ENCODE measurements at places on chromosomes 6 and 20.

DNA sequence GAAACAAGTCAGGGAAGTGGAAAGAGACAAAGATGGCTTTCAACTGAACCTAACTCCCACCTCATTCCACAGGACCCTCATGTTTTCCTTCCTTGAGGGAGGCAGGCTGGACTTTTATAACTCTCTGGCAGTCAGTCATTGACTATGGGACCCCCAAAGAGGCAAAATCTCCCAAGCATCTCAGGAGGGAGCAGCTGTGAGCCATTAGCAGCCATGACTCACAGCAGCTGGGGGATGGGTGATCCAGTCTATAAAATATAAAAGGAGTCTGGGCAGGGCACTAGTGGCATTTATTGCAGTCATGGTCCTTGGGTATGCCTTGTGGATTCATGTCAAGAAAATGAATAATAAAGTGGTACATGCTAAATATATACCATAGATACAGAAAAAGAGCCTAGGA lies 387.0 kb upstream of the CHD6 start:
- no peak for DNase-seq

DNA sequence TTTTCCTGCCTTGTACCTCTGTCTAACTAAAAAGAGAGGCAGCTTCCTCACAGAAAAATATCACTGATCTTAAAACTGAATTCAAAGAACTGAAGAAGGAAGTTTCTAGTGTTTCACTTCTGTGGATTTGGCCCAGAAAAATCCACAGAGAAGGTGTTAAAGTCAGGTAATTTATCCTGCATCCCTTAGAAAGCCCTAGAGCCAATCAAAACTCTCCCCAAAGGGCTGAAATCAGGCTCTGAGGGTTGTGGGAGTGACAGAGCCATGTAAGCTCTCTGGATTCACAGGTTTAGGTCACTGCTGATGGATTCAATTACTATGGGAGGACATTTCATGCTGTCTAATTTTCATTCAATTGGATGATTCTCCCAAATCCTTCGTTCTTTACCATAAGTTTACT lies 152.3 kb downstream of the OR2B2 start:
- no peak for DNase-seq

DNA sequence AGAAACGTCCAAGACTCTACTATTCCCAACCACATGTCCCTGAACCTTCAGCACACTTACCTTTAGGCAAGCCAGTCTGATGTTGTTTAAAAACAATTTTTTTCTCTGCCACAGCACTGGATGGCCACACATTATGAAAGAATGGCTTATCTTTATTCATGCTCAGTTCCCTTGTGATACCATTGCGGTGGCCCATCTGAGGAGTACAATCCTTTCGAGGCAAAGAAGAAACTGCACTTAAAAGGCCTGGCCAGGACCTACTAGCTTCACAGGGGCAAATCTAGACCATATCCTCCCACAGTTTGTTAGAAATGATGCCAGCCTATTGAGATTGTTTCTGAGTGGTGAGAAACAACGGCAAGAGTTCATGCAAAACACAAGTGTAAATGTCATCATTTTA lies 88.4 kb upstream of the PLEKHG1 start:
- no peak for DNase-seq

DNA sequence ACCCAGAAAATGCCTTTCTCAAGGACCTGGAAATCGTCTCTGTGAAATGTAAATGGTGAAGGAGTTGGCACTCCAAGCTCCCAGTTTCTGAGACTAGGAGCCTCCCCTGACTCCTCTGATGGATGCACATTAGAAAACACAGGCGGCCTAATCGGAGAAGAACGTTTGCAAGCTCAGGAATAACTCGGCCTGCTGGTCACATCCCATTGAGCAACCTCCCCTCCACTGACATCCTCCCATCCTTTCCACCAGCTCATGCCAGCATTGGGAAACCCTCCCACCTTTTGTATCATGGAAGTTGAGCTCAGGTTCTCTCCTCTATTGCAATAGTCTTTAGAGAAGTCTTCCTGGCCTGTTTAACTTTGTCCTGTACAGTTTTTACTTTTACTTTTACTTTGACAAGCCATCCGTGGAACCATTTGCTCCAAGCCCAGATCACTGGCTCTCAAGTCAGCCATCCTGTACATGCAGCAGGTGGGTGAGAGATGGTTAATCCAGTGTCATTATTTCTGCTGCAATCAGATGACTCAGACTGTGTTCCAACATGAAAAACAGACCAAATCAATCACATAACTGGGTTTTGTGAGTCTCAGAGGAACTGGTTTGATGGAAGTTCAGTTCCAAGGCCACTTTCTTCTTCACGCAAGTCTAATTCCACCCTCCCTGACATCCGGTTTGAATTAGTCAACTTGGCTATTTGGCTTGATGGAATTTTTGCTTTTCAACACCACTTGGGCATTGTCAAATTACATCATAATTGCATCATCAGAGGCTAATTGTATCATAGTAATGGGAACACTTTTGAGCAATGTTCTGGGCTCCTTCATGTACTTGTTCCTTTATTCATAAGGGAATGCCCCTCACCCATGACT lies 619.4 kb upstream of the CDH4 start:
- no peak for DNase-seq

DNA sequence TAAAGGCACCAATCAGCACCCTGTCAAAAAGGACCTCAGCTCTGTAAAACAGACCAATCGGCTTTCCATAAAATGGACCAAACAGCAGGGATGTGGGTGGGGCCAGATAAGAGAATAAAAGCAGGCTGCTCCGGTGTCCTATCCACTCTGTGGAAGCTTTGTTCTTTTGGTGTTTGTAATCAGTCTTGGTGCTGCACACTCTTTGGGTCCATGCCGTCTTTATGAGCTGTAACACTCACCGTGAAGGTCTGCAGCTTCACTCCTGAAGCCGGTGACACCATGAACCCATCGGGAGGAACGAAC lies 7.3 kb upstream of the PXDC1 start:
- no peak for DNase-seq

DNA sequence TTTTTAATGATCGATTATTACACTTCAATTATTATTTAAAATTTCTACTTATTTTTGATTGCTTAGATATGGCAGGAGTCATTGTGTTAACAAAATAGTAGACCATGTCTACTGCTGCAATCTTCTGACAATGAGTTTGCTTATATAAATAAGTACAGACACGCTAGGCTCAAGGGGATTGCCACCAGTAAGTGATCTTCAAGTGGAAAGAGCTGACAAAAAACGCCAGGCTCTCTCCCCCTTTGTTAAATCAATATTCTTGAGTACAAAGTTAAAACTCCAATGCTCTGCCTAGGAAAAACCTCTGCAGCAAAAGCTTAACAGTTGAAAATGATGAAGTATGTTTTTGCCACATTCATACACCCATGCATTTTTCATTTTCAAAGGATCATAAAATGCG lies 738.1 kb downstream of the HDGFL1 start:
- no peak for DNase-seq

DNA sequence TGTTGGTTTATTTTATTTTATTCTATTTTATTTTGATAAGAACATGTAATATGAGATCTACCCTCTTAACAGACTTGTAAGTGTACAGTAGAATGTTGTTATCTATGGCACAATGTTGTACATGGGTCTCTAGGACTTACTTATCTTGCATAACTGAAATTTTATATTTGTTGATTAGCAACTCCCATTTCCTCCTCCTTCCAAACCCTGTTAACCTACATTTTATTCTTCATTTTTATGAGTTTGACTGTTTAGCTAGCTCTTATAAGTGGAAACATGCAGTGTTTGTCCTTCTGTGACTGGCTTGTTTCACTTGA lies 37.9 kb upstream of the BCAS1 start:
- DNase-seq, result no peak

GRCh38 chr6:16602035-16602434 lies 159.2 kb downstream of the ATXN1 start:
- peak; percentile 82 for DNase-seq

DNA sequence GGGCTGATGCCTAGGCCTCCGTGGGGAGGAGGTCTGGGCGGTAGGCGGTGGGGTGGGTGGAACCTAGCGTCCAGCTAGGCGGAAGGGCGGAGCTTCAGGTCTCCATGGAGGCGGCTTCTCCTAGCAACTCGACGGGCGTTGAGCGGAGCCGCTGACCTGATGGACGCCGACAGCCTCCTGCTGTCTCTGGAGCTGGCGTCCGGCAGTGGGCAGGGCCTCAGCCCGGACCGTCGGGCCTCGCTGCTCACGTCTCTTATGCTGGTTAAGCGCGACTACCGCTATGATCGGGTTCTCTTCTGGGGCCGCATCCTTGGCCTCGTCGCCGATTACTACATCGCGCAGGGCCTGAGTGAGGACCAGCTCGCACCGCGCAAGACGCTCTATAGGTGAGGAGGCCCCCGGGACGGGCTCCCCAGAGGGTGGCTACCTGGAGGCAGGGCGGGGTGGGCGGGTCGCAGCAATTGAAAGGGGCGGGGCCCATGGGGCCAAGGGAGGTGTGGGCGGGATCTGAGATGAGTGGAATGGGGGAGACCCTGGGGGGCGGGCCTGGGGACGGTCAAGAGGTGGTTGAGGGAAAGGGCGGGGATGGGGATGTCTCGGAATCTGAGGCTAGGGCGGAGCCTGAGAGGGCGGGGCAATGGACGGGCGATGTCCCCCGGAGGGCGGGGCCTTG lies at the start of gene RSPH9:
RSPH9 (plus strand) TSS at position 97 of the 673 bp plus-strand sequence; CDS start at position 160, 63 bp downstream.
- peak; percentile 83 for DNase-seq

DNA sequence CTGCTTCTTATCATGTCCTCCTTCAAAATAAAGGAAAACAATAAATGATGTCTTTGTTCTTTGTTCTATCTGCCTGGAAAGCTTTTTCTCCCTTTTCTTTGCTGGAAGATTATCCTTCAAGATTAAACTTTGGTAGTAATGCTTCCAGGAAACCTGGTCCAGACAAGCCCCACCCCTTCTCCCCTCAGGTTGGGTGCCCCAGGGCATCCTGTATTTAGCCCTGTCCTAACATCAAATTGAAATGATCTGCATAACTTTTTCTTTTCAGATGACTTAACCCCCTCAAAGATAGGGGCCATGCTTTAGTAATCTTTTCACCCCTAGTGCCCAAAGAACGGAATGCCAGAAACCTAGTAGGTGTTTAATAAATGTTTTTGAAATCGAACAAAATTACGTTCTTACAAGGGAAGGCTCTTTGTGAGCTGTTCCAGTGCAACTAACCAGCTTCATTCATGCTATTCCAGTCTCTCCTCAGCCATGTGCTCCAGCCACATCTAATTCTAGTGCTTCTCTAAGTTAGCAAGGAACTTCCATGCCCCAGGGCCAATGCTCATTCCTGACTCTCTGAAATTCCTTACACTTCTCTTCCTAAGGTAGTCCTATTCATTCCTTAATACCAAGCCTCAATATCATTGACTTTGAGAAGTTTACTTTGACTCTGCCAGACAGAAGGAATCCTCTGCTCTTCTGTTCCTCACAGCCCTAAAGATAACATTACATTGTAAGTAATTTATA lies 135.6 kb upstream of the BACH2 start:
- no peak for DNase-seq

GRCh38 chr6:20875369-20875963 lies 341.2 kb downstream of the CDKAL1 start:
- peak; percentile 34 for DNase-seq

DNA sequence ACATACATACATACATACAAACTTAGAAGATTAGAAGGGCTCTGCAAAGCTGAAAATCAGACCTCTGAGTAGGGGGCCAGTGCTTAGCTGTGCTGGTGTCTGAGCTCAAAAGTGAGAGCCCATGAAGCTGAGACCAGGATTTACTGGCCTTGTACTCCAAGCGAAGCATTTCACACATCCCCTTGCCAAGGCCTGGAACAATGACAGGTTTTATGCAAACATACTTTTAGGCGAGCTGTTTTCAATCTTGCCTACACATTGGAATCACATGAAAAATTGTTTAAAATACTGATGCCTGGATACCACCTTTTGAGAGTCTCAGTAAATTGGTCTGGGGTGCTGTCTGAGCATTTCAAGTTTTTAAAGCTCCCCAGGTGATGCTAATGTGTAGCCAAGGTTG lies 80.9 kb upstream of the SRSF6 start:
- no peak for DNase-seq

- no peak for DNase-seq
Measured at GRCh38 chr6:31094389-31094881, 17.9 kb downstream of the C6orf15 start.

GRCh38 chr20:43408848-43409576 lies 48.7 kb upstream of the SRSF6 start:
- DNase-seq, result no peak

- DNase-seq, result peak; percentile 40
Measured at GRCh38 chr6:393391-394221, 2.1 kb downstream of the IRF4 start.

DNA sequence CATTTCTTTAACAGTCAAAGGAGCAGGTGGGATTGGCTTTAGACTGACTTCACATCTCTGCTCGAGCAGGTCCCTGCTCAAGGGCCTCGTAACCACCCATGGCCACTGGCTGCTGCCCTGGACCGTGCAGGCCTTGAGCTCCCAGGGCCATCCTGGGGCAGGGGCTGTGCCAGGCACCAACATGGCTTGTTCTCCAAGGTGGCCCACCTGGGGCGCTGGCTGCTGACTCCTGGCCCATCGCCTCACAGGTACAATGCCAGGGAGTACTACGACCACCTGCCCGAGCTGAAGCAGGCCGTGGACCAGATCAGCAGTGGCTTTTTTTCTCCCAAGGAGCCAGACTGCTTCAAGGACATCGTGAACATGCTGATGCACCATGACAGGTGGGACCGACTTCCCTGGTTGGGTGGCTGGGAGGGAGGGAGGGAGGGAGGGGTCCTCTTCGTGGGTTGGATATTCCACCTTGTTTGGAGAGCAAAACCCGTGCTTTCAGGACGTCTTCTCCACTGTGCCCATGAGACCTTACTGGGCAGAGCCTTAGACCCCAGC lies 46.1 kb downstream of the PYGB start:
- no peak for DNase-seq

DNA sequence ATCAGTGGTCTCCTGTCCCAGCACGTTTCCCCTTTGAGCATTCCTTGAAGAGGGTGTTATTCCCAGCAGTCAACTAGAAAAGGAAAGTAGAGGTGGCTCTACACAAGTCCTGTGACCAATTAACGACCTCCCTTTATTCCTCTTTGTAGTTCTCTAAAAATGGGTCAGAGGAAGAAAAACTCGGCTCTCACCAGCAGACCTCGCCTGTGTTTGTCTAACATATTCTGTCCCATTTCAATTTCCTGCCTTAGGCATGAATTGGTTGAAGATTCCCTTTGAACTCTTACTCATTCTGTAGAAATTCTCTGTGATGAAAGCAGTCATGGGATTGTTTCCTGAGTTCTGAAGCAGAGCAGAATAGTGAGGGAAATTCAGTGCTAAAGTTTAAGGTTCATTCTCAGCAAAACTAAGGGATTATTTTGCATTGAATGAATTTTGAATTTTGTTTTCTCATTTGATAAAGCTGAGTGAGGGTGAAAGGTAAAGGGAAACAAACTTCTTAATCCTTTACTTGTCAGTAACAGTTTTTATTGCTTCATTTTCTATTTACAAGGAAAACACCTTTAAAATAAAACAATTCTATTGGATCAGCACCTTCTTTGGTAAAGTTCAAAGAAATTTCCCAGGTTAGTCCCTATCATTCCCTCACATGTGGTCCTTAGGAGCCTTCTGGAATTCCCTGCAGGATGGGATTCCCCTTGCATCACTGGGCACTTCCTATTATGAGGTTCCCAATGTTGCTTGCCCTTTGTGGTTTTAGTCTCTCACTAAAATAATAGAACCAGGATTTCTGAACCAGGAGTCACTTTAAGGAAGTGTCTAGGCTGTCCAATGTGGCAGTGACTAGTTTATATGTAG lies 105.8 kb downstream of the SLX4IP start:
- DNase-seq, result no peak

GRCh38 chr6:100300221-100300736 lies 164.4 kb downstream of the SIM1 start:
- DNase-seq, result no peak
